ENCODE measurements at places on chromosomes 12 and 14.
A peak's percentile ranks its signal among the peaks of the same experiment; 100 is the strongest.

DNA sequence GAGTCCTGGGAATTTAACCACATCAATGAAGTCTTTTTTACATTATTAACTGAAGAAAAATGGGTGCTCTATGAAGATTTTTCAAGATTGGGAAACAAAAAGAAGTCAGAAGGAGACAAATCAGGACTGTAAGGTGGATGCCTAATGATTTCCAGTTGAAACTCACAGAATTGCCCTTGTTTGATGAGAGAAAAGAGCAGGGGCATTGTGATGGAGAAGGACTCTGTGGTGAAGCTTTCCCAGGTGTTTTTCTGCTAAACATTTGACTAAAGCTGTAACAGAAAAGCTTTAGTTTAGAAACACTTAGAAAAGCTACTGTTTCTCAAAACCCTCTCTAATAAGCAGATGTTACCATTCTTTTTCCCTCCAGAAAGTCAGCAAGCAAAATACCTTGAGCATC, 5.8 kb downstream of the IRAK4 start:
- DNase-seq = no peak

- no peak for DNase-seq
Observed at GRCh38 chr12:104886418-104887401, 71.4 kb downstream of the SLC41A2 start.

DNA sequence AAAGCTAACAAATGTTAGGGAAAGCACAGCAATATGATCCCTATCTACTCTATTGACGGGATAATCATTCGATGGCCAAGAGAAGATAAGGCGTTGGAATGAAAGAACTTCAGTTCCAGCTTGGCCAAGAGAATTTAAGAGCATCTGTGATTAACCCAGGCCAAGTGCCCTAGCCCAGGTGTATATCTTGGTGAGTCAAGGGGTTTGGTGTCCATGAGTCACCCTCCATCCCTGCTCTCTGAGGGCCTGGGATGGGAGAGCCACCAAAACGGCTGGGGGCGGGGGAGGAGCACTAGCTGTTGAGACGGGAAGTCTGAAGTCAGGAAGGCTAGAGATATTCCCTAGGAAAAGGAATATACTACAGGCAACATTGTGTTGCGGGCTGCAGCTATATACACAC, 13.0 kb downstream of the TBPL2 start:
- no peak for DNase-seq

GRCh38 chr14:61262082-61262481, 19.1 kb downstream of the TMEM30B start:
- DNase-seq = no peak

DNA sequence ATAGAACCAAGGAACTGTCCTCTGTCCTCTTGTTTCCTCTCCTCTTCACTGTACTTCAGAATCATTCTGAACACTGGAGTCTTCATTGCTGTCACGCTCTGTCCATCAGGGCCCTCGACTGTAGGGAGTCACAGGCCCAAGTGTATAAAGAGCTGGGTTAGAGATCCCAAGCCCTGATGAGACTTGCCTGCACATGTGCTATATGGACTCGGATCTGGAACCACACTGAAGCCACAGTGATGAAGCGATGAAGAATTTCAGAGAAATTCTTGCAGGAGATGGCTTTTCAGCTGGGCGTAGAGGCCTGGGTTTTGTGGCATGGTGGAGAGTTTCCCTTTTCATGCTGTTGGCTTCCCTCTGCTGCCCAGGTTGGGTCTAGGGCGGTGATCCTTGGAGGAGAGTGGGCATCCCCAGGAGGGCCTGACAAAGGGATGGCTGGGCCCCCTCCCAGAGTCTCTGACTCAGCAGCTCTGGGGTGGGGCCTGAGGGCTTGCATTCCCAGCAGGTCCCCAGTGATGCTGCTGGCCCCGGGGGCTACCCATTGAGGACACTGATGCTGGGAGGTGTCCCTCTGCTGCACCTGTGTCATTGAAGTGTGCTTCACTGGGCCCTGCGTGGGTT, 39.6 kb upstream of the YY1 start:
- no peak for DNase-seq

DNA sequence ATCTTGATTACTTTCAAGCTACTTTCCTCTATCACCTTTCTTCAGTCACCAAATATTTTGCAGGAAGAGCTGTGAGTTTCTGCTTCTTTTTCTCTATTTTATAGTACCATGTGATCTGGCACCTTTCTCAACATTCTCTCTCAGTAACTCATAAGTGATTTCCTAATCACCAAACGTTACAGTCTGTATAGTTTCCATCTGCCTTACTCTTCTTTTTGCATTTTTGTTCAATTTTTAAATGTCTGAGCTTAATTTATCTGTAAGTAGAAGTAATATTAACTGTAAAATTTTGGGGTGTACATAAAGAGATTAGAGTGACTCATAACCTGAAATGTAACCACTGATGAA, 422.1 kb upstream of the SYT1 start:
- no peak for DNase-seq

GRCh38 chr12:111268738-111269572, 99.9 kb downstream of the PHETA1 start:
- DNase-seq = no peak

DNA sequence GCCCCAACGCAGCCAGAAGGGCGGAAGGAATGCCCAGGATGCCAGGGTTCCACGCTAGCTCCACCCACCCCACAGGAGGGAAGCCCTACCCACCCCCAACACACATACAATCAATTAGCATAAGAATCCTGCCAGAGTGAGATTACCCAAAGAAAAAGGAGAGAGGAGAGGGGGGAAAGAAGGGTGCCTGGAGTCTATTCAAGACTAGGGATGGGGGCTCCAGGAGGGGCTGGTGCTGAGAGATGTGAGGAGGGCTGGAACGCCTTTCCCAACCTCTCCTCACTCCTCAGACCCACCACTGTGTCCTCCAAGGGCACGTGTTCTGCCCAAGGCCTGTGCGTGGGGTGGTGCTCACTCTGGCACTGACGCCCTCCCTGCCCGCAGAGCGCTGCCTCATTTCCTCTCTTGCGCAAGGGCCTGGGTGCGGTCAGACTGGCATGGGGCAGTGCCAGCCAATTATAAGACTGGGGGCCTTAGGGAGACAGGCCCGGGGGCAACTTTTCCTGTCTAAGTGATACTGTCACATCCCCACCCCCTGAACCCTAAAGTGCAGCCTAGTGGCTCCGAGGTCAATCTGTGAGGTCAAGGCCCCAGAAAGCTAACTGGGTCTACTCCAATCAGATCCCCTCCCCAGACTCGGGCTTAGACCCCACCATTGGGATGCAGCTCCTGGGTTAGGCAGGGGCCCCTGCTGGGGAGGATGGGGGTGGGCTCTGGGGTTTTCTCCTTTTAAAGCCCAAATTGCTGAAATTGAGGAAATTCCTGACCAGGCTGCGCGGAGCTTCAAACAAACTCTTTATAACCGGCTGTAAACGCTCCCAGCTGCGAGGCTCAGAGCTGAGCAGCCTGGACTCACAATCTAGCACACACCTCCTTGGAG, 10.2 kb upstream of the ITGB7 start:
- no peak for DNase-seq

- DNase-seq = no peak
Observed at GRCh38 chr12:30908722-30909348, 17.7 kb upstream of the TSPAN11 start.

GRCh38 chr14:91008759-91009409, 51.6 kb downstream of the RPS6KA5 start:
- no peak for DNase-seq

DNA sequence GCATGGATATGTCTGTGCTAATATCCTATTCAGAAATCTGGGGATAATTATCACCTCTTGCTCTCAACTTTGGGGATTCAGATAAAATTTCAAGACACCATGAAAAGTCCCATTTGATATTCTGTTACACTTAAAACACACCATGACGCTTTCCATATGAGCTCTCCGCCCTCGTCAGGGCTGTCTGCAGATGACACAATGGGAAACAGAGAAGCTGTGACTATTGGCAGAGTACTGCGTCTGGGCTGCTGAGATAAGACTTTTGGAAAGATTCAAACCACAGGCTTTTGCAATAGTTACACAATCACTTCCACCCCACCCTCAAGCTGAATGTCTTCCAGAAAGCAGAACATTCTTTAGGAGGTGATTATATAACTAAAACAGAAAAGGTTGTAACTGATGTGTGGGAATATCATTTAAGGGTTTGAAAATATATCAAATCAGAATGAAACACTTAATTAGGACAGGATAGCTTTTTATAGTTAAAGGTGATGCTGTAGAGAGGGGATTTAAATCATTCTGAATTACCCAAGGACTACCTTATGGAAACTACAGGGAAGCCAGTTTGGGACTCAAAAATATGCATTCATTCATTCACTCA, 75.3 kb upstream of the TMPO start:
- peak; percentile 72 for DNase-seq

Data from globus pallidus (tissue), 1 donor.